Retina (tissue), 1 donor: ENCODE measurements at places on chromosomes 1 and 21.
A peak's percentile ranks its signal among the peaks of the same experiment; 100 is the strongest.

DNA sequence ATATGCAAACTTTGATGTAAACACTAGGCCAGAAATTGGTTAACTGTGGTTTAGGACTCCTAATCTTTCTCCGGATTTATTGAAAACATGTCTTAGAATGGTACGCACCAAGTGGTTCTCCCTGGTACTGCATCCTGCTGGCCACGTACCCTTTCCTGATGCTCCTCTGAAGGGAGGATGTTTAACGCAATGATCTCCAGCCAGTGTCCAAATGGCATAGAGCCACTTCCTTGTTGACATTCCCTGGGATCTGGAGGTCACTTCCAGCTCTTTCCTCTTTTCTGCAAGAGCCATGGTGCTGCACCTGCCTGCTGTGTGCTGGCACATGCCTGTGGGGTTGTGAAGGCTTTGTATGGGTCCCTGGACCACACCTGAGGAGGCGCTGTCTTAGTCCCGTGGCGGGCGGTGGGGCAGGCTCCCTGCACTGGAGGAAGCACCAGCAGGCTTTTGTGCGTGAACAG lies 53.9 kb downstream of the GALNT2 start:
- no peak for DNase-seq

GRCh38 chr1:111895017-111895416 lies 94.5 kb downstream of the KCND3 start:
- no peak for DNase-seq

DNA sequence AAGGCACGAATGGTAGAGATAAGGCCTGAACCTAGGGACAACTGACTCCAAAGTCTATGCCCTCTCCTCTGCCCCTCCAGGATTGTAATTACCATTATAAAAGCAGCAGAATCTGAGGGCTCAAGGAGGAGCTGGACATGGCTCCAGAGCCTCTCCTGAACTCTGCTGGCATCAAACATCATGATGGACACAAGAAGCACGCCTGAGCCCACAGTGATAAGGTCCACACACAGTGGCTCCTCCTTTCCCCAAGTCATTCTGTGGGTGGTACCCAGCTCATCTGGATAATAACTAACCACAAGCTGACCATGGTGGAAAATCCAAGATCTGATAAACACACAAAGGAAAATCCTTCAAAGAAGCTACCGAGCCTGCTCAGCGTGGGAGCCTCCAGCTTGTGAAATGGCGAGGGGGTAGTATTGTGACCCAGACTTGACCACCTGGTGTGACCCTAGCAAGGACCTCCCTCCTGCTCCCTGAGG lies 85.2 kb downstream of the HIVEP3 start:
- no peak for DNase-seq

DNA sequence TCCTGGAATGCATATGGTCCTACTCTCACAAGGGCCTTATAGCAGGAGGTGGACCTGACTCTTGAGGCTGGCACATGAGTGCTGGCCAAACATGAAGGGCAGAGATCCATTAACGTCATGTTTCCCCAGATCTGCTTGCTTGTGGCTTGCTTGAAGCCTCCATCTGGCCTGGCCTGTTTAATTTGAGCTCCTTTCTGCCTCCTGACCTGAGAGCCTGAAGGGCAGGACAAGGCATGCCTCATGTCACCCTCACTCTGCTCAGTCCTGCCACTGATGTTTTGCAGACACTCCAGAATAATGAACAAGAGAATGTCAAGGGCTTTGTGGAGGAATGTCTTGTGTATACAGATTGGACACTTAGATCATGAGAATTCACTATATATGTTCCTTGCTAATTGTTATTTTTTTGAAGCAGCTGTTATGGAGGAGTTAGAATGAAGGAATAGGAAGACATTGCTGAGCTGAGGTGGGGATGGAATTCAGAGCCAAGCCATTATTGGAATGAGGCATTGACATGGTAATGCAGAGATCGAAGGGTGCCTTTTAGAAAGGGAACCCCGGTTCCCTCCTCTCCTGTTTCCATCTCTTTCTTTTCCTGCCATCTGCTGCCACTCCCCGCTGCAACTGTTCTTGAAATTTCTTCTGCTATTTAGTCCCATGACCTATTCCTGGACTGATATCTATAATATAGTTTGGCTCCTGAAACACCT lies 457.0 kb upstream of the PROX1 start:
- DNase-seq: no peak

- DNase-seq: no peak
Measured at GRCh38 chr1:228394571-228395394, 11.9 kb downstream of the TRIM11 start.

GRCh38 chr21:42161956-42162681 lies 56.8 kb upstream of the ABCG1 start:
- DNase-seq: no peak

GRCh38 chr1:50335036-50335435 lies 88.2 kb downstream of the DMRTA2 start:
- DNase-seq: no peak

GRCh38 chr21:32790626-32791025 lies 19.1 kb upstream of the PAXBP1 start:
- DNase-seq: no peak

DNA sequence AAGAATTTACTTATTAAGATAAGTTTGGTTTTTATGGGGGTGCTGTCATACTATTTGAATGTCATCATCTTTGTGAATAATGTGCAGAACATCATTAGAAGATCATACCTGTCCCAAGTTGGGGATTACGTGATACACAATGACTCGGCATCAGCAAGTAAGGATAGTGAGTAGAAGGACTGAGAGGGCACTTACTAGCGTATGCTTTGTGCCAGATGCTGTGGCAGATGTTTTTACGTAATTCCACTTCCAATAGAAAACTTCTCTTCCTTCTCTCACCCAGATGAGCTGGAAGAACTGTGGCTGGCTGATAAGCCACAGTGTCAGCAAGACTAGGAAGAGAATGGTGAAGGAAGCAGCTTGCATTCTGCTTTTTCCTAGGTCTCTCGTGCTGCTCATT lies 28.1 kb upstream of the TGFB2 start:
- no peak for DNase-seq

DNA sequence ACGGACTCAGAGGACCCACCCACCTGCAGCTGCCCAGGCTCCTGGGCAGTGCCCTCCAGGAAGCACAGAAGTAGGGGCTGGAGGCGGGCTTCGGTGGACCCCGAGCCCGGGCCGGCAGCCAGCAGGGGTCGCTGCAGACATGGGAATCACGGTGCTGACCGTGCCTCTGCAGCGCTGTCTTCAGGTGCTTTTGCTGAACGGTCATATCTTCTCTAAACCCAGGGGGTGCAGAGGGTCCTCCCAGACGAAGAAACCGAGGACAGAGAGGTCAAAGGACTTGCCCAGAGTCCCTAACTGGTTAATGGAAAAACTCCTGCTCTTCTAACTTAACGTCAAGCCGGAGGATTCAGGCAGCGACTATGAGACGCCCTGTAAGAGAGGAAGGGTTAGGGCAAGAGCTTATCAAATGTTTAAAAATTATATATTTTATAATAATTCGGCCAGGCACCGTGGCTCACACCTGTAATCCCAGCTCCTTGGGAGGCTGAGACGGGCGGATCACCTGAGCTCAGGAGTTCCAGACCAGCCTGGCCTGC lies 21.5 kb upstream of the LEFTY2 start:
- peak; percentile 44 for DNase-seq

DNA sequence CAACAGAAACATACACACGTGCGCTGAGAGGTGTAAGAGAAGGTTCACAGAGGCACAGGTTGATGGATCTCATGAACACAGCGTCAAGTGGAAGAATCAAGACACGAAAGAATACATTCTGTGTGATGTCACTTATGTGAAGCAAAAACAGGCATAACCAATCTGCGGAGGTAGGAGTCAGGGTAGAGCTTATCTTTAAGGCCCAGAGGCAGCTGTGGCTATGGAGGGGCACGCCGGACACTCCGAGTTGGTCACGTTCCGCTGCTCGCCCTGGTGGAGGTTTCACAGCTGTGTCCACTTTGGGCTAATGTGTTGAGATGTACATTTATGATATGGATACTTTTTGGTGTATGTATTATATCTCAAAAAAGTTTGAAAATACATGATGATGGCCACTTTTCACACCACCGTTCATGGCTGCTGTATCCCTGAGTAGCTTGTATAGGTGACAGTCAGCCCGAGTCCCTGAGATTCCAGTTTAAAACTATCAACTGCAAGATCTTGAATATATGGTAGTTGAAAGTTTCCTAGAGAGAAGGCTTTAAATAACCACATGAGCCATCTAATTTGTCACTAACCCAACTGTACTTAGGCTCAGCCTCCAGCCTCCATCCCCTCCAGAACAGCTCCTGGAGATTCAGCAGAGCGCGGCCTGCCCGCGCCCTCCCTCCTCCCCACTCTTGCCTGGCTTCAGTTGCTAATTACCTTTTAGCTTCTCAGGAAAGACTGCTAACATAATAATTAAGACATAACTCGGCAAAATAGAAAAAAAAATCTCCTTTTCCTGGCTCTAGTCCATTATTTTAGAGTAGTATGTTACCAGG lies 6.7 kb upstream of the ADARB1 start:
- DNase-seq: no peak

- no peak for DNase-seq
Measured at GRCh38 chr1:230658691-230659090, 16.4 kb downstream of the COG2 start.

DNA sequence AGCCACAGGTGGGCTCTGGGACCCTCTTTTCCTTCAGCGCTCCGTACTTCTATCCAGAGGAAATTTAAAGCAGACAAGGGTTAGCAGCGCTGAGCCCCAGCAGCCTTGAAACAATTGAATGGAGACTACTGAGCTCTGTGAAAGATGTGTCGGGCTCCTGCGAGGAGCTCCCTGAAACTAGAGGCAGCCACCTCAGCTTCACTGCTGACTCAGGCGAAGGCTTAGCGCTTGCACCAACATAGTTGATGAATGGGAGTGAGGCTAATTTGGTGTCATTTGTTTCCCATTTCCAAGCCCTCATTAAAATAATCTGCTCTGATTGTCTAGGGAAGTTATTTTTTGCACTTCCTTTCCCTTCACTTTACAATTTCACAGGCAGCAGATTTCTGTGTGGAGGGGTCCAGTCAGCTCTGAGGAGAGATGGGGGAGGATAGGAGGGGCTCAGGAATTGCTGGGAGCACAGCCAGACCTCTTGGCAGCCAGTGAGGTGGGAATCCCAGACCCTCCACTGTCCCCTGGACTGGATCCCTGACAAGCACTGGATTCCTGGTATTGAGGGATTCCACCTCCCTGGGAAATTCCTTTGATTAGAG lies 398.9 kb upstream of the PLXNA2 start:
- no peak for DNase-seq

DNA sequence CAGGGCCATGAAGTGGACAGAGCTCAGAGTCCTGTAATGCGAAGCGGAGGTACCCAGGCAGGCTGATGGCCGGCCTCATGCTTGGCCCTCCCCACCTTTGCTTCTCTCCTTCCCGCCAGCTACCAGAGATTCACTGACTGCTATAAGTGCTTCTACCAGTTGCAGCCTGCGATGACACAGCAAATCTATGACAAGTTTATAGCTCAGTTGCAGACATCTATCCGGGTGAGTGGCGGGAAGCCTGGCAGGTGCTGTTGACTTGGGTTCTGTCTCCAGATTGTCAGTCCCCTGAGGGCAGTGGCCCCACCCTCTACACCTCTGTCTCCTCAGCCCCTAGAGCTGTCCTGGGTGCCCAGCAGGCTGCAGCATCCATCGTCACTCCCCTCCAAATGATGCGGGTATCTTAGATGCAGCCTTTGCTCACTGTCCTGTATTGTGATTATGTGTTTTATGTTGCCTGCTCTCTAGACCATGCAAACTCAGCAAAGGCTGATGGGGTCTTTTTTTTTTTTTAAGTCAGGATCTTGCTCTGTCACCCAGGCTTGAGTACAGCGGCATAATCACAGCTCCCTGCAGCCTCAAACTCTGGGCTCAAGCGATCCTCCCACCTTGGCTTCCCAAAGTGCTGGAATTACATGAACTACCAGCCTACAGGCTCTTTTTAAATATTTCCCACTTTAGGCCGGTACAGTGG lies 9.6 kb upstream of the BGLAP start:
- no peak for DNase-seq

- DNase-seq: no peak
Measured at GRCh38 chr1:100299521-100300222, 33.7 kb downstream of the RTCA start.

DNA sequence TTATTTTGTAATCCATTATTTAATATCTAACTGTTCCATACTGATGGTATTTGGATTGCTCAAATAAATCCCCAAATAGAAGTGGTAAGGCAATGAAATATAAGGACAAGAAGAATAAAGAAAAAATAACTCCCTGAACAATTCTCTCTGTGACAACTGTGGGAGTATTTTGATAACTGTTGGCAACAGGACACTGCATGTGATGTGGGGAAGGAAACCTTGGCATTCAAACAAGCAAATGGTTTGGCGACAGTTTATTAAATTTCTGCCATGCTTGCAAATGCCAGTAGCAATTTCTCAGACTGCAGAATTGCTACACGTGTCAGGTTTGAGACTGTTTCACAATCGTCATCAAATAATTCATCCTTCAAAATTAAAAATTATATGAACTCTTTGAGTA lies 8.6 kb upstream of the MRPL39 start:
- no peak for DNase-seq

- DNase-seq: no peak
Measured at GRCh38 chr1:186102547-186103148, 272.4 kb downstream of the TPR start.

- DNase-seq: no peak
Measured at GRCh38 chr1:163870666-163871065, 548.9 kb downstream of the NUF2 start.

DNA sequence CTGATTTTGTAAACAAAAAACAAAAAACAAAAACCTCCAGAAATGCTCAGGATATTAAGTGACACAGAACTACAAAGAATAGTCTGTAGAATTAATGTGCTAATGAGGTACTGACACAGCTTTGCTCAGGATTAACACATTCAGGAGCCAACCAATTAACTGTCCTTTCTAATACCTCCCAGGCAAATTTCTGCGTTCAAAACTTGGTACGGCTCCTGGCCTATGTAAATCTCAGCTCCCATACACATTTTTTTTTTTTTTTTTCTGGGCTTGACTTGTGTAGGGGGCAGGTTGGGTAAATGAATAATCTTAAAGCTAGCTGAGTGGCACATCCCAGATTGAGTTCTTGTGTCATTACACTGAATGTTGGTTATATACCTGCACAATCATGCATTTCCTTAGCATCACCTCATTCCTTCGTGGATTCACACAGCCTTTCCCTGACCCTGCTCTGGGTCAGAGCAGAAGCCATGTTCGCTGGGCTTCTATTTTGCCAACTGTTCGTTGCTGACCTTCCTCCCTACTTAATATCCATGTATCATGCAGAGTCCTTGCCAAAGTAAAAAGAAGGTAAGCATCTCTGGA lies 12.6 kb upstream of the IER5 start:
- no peak for DNase-seq

DNA sequence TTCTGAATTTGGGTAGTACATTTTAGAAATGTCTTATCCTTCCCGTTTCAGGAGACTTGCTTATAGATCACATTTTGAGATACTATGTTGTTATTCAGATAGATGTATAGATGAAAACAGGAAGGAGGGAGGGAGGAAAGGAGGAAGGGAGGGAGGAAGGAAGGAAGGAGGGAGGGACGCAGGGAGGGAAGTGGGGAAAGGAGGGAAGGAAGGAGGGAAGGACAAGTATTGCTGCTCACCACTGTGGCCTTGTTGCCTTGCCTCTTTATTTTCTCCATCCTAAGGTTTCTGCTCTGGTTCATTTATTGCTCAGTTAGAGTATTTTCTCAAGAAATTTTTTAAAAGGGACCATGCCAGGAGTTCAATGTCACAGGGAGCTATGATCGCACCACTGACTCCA lies 134.3 kb downstream of the LTN1 start:
- DNase-seq: no peak

- no peak for DNase-seq
Measured at GRCh38 chr1:33387625-33388024, 43.3 kb downstream of the PHC2 start.

- no peak for DNase-seq
Measured at GRCh38 chr21:41511858-41512257, 3.9 kb upstream of the TMPRSS2 start.
